ENCODE measurements at places on chromosomes 1 and 21.

- no peak for DNase-seq
Measured at GRCh38 chr21:38544661-38545060, 46.4 kb upstream of the ERG start.

GRCh38 chr1:42788021-42788420 lies 3.2 kb downstream of the TMEM269 start:
- DNase-seq = no peak

GRCh38 chr1:210237479-210237878 lies 4.9 kb downstream of the SERTAD4 start:
- DNase-seq = no peak

- DNase-seq = peak; percentile 63
Measured at GRCh38 chr1:168179438-168180147, 831 bp downstream of the TIPRL start.

DNA sequence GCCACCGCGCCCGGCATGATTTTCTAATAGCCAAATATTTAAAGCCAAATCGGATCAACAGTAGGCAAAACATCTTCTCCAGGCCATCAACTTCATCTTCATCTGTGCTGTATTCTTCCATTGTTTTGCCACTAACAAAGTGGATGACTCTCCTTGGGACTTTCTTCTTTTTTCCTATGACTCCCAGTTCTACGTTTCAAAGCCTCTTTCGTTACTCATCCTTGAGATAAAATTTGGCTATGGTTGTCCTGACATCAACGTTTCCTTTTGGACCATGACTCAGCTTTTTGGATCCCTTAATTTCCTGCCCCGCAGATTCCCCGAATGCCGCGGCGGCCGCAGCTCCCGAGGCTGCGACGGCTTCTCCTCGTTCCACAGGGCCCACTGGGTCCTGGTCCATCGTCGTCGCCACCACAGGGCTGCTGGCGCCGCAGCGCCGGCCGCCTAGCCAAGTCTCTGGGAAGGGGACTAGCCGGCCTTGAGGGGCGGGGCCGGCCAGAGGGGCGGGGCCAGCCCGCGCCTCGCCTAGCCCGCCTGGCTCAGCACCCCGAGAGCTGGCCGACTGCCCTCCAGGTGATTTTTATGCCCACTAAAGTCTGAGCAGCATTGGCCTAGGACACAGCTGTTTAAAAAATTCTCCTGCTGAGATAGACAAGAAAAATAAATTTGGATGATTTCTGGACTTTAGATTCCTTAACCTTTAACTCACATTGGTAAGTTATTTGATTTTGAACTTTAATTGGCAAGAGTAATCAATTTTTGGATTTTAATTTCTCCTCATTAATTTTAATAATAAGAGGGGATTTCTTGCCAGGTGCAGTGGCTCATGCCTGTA lies 93.9 kb downstream of the ADCY10 start:
- no peak for DNase-seq

DNA sequence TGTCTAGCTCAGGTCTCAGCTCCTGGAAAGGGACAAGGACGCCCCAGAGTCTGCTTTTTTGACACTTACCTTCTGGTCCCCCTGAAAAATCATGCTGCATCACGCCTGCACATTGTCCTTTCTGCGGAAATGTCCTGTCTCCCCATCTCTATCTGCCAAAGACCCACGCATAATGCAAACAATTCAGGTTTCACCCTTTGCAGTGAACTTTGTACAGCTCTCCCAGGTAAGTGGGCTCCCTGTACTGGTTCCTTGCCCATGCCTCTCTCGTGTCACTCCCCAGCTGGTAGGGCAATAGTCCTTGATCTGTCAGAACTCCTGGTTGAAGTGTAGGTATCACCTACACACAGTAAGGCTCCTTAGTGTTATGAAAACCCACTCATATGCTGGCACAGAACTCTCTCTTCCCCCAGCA lies 102.9 kb upstream of the IRF2BP2 start:
- DNase-seq = no peak

- no peak for DNase-seq
Measured at GRCh38 chr21:45391743-45392572, 13.0 kb upstream of the COL18A1 start.

DNA sequence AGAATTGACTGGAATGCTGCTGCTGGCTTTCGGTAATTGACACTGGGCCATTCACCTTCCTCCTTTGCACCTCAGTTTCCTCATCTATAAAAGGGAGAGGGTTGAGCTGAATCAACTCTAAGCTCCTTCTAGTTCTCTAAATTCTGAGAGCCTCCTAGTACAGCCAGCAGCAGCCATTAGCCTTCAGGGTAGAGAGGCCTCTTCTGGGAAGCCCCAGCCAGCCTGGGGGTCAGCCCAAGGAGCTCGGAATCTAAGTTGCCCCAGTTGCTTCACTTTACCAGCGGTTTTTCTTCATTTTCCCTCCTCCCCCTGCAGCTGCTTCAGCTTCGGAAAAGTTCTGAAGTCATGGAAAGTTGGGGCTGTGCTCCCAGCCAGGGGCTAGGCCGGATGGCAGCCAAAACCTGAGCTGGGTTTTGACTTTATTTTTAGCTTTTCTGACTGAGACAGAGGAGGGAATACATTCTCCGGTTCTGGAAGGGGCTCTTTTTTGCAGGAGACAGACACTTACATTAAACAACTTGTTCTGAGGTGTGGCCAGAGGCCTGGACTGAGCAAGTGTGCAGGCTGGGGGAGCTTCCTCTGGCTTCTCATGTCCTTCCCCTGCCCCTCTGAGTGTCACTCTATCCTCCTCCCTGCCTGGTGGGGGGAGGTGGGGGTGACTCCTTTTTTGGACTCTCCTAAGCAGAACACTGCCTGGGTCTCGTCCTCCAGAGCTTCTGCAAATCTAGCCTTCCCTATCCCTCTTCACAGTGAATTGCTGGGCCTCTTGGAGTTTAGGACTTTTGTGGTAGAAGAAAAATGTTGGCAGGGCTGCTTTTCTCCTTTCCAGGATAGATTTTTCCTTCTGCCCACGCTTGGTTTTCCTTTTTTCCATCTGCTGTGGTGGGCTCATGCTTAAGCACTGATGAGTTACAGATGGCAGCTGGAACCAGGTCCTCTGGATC lies 14.4 kb downstream of the LMNA start:
- no peak for DNase-seq

DNA sequence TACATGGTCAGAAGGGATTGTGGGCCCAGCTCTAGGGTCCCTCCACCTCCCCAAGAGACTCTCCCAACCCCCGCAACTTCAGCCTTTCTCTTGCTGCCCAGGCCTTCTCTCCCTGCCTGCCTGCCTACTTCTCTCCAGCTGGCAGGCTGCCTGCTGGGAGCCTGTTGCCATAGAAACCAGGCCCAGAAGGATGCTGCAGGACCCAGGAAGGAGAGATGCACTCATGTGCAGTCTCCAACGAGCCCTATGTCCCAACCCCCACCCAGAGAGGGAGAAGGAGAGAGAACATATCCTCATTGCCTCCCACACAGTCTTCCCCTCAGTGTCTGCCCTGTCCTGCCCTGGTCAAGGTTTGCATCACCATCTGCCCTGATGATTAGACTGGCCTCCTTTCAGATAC lies 10.8 kb upstream of the SMIM12 start:
- DNase-seq = no peak

- no peak for DNase-seq
Measured at GRCh38 chr1:234927312-234927970, 201.2 kb downstream of the TOMM20 start.

DNA sequence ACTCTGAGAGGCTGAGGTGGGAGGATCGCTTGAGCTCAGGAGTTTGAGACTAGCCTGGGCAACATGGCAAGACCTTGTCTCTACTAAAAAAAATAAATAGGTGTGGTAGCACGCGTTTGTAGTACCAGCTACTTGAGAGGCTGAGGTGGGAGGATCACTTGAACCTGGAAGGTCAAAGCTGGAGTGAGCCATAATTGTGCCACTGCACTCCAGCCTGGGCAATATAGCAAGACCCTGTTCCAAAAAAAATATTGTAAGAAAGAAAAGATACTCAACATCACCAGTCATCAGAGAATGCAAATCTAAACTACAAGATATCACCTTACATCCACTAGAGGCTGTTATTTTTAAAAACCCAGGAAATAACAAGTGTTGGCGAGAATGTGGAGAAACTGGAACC lies 32.5 kb downstream of the ZNF644 start:
- DNase-seq = no peak

DNA sequence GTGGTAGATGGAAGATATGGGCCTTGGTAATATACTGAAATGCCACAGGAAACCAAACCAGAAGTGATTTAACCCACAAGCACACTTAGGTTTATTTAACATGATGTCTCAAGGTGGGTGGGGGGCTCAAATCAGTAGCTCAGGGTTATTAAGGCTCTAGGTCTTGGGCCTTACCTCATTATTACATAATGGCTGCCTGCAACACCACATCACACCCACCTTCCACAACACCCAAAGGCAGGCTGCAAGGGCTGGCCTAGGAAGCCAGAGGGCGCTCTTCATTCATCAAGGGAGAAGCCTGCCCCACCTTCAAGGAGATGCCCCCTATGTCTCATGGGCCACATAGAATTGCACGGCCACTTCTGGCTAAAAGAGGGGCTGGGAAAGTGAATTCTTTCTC lies 6.0 kb downstream of the TFF1 start:
- DNase-seq = no peak

GRCh38 chr1:65079941-65080340 lies 68.1 kb upstream of the AK4 start:
- DNase-seq = no peak
